ENCODE measurements at places on chromosomes 7 and 10.

DNA sequence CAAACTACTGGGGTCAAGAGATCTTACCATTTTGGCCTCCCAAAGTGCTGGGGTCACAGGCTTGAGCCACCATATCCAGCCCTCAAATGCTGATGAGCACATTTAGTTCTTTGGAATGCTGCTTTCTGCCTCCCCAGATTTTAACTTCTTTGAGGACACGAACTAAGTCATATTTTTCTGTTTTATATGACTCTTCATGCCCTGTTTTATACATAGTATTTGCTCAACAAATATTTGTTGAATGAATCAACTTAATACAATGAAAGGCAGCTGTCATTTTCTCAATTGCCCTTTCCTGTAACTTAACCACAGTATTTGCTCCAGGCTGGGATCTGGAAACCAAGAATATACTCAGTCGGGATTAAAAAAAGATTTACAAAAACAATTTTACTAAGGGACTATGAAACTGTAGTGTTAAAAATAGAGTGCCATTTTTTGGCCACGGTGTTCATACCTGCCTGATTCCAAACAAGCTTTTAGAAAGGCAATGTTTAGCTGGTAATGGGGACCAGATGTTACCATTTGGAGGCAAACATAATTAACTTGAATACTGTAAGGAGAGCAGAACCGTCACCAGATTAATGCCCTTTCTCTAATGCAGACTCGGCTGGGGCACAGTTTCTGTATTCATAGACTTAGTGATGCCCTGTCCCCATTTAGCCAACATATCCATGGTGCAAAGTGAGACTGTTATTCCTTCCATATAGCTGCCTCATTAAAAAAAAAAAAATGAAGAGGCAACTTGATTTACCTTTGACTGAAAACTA is 117.6 kb downstream of the NRP1 start:
- no peak for DNase-seq

DNA sequence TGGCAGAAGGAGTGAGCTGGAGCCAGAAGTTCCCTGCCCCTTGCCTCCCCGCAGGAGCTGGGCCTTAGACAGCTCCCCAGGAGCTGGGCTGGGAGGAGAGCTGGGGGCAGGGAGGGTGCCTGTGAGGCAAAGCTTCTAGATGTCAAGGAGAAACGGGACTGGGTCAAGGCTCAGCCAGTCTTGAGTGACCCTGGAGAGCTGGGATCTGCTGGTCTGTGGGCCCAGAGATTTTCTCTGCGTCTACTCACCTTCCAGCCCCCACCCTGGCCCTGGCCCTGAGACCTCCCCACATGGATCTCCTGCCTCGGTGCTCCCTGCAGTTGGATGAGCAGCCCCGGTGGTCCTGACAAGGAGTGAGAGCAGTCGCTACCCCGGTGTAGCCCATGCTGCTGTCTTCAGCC is 20.3 kb upstream of the SHH start:
- DNase-seq, result no peak

DNA sequence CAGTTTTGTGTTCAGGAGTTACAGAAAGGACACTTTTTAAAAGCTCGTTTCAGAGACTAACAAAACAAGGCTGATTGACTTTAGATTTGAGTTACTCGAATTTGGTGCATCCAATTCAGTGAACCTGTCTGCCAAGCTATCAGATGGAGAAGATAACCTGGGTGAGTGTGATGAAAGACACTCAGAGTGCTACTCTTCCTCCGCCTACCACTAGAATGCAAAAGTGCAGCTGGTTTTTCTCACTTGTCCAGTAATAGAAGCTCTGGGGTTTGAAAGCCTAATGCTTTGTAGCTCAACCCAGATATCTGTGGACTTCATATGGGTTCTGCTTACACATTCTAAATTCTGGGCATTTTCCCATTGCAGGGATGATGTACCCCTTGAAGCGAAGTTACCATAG is 82.8 kb upstream of the NPY start:
- no peak for DNase-seq

DNA sequence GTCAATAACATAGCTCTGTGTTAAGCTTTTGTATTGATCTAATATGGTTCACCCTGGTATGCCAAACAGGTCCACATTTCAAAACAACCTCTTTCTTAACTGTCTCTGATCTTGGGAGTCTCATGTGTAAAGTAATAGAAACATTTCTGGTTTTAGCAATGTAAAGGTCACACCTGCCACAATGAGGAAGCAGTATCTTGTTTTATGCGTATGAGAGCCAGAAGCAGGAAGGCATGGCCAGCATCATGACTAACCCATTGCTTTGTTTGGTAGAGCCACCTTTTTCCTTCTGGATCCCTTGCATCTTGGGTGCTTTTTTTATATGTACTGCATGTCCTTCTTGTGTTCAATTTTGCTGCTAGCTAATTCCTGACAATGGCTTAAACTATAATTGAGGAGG is 411.3 kb upstream of the SEMA3C start:
- DNase-seq, result no peak

GRCh38 chr10:62818426-62819011 is 2.4 kb upstream of the EGR2 start:
- DNase-seq, result peak; percentile 58

DNA sequence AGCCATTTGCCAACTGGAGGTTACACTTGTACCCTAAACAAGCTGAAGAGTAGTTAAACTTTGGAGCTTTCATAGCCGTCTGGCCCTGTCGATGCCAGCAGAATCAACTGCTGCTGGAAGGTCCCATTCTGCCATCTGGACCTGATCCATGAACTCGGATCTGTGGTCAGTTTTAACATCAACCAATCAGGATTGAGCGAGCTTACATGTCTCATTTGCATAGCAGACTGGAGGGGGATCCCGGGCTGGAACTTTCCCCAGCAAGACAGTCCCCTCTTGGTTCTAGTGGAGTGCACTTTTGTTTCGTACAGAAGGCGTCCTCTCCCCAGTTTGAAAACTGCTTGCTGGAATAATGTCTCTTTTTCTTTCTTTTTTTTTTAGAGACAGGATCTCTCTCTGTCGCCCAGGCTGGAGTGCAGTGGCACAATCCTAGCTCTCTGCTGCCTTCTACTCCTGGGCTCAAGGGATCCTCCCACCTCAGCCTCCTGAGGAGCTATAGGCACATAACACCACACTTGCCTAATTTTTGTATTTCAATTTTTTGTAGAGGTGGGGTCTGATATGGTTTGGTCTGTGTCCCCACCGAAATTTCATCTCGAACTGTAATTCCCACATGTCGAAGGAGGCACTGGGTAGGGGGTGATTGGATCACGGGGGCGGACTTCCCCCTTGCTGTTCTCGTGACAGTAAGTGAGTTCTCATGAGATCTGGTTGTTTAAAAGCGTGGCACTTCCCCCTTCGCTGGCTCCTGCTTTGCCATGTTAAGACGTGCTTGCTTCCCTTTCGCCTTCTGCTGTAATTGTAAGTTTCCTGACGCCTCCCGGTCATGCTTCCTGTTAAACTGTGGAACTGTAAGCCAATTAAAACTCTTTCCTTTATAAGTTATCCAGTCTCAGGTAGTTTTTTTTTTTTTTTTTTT is 42.8 kb upstream of the SEPHS1 start:
- DNase-seq, result no peak

DNA sequence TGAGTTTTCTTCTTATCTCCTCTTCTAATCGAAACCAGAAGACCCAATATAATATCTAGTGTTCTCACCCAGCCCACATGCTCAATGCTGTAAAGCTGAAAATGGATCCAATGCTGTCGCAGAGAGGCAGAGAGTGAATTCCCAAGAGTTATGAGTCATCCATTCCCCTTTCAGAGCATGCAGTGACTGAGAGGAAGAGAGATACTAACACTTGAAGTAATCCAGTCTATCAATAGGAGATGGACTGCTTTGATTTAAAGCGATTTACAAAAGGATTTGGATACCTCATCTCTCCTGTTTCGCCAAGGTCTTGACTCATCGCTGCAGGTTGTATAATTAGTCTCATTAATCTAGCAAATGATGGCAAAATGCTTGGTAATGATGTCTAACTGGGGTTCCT is 41.5 kb upstream of the PRKCQ start:
- DNase-seq, result no peak

- DNase-seq, result no peak
Measured at GRCh38 chr10:15809450-15809849, 50.9 kb downstream of the MINDY3 start.
